Esophagus squamous epithelium (tissue), 5 donors: ENCODE measurements at places on chromosomes 1 and 21.

DNA sequence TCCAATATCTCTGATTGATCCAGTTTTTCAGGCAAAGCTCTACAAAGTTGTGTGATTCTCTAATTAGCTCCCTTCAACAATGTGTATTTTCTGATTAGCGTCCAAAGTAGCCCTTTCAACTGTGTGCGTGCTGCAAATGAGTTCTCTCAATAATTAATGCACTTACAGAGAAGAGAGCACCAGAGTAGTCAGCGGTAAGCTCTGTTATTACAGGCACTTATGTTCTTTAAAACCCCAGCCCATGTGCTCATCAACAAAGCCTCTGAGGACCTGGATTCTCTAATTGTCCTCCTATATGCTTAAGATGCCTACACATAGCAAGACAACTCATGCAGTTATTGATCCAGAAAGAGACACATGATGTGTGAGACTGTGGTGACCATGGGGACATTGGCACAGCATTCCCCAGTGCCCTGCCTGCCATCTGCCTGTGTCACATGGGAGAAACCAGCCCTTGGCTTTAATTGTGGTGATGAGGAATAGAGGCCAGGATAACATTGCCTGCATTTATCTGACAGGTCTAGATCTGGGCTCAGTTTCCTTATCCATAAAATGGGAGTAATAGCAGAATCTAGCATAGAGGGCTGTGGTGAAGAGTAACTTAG is 151.7 kb downstream of the PCP4 start:
- no peak for DNase-seq

DNA sequence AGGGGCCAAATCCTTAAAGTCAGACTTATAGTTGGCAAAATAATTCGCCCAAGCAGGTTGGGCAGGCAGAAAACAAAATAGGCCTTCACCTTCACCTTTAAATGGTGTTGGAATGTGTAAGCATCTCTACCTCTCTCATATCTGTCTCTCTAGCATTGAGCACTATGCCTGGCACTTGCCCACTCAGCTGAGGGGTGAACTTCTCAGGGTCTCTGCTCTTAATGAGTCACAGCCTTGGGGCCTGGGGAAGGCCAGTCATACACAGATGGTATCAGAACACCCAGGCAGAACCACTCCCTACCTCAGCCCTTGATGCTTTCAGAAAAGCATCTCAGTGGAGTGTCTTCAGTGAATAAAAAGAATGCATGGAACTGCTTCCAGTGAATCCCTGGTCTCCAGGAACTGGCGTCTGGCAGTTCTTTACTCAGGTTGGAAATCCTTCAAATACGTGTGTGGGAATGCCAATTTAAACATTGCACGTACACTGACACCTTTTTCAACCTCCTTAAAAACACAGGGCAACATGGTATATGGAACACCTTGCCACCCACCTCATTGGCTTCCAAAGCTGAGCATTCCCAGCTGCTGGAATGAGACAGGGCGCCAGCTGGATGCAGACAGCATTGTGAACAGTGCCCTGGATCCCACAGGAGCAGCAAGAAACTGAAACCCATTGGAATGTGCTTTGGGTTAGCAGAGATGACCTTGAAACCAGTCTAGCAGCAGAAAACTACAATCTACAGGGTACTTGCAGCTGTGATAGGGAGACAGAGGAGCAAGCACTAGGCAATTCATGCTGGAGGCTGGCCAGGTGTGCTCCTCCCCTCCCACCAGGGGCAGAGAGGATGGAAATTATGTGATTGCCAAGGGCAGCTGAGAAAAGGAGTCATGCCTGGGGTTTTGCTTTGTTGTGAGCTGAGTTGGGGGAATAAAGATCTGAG is 30.0 kb downstream of the ZNF697 start:
- no peak for DNase-seq

DNA sequence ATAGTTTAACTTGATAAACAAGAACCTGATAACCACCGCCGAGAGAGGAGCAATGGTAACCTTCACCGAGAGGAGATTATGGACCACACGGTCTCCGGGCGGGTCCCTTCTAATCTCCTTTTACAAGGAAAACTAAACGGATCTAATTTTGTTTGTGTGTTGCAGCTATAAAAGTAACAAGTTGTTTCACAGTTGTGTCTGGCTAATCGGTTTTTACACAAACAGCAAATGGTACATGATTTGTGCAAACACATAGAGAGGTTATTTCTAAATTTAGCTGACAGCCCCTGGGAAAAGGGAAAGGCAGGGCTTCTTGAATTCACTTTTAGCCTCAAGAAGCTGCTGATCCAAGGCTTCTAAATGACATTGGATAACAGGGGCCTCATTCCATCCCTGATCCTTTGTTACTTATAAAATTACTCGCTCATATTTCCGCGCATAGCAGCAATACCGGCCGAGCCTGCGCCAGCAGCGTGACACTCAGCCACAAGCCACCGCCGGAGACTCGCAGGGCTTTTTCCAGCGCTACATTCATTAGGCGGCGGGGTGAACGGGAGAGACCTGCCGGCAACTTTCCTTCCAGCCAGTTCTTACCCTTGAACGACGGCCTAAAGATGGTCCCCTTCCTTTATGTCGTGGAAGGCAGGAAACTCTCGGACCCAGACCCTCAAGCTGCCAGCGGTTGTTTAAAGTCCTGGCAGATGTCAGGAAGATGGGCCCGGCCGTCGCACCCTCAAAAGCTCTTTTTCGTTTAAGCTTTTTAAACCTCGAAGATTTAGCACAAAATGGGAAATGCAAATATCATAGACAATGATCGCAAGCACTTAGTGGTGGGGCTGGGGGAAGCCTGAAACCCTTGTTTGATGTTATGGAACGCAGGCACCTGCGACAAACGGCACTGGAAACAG is 4.4 kb downstream of the FOXD3 start:
- no peak for DNase-seq

- DNase-seq: no peak
These were observed 26.9 kb downstream of the DISP3 start for GRCh38 chr1:11505591-11506538.

- no peak for DNase-seq
These were observed 241.6 kb downstream of the BACH1 start for GRCh38 chr21:29540289-29540688.

DNA sequence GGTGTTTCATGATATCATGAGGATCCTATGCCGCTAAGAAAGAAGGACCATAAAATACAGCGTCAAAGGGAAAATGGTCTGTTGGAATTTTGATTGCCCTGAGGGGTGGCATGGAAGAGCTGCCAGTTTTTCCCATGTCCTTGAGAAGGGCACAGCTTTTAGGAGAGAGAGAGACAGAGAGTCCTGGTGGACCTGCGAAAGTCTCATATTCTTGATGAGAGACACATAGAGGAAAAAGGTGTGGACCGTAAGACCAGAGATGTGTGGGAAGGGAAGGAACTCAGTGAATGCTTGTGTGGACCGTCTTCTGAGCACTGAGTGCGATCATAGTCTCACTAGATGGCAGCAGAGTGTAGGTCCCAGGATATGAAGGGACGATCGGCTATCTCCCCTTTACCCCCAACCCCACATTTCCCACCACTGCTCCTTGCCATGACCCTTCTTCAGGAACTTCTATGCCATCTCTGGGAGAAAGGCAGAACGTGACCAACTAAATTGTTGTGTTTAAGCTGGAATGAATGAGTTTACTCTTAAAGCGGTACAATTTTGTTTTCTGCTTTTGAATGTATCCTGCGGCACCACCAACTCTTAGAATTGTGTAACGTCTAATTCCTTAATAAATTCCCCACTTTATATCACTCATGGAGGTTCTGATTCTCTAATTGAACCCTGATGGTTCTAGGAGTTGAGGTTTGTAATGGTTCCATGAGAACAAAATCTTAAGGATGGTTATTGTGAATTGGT is 117.7 kb downstream of the CTH start:
- DNase-seq: no peak

- no peak for DNase-seq
These were observed 642 bp upstream of the CREG1 start for GRCh38 chr1:167554028-167554779.
